ENCODE measurements at places on chromosomes 2 and 18. TPM values are rescaled to one million over a fixed set of nuclear protein-coding genes. Genes with fewer than 3 reads are reported as not detected.
A peak's percentile ranks its signal among the peaks of the same experiment; 100 is the strongest.

GRCh38 chr2:167144179-167144898, 256.1 kb downstream of the XIRP2 start:
- no peak for DNase-seq

DNA sequence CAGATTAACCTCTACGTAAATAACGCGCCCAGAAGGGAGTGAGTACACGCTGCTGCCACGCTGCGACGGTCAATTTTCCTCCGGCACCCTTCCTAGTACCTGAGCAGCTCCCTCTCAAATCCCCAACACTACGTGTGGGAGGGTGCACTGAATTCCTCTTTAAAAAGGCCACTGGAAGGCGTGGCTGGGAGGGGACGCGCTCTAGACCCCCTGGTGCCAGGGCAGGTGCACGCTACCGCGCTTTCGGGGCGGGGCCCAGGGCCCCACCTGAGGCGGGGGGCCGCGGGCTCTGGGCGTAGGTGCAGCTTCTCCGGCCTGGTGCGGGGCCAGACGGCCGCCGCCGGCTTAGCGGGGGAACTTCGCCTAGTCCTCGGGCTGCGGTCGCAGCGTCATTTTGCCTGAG, 668 bp upstream of the ANKRD12 start:
- DNase-seq: no peak

SRD5A2 gene
- polyA plus RNA-seq: 0.04 TPM

DNA sequence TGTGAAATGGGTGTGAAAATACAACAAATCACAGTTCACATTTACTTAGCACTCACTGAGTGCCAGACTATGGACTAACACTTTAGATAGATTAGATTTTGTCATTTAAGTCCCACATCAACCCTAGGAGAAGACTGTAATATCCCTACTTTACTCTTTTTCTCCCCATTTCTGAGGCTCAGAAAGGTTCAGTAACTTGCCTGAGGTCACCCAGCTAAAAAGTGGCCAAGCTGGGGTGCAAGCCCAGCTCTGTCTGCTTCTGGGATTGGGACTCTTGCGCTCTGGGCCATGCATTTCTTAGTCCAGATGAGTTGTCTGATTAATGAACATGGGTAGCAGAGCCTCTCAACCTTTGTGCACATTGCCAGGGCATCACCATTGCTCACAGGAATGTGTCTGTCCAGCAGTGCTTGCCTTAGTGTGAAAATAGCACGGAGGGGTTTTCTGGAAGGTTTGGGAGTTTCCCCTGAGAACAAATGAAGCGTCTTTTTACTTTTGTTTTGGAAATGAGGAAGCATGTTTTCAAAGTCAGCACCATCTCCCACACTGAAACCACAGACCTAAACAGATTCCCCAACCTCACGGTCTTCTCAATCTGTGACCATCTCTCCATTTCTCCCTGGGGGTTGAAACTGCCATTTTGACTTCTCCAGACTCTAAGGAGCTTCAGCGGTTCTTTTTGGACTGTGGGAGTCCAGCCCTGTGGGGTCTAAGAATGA, 31.9 kb downstream of the NRP2 start:
- no peak for DNase-seq

DNA sequence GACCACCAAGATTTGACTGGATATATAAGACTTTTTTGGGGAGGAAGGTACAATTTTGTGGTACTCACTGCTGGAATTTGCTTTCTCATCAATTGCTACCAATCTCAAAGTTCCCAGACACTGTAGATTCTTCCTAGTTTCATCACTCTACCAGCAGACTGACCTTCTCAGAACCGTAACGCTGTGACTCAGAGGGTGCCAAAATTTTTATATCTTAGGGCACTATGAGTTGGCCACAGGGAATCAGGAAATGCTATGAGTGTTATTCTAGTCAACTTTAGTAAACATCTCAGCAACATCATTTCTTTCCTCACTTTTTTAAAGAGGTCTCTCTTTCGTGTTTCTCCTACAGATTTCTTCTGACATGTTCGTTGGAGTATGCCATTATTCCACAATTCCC, 499.0 kb downstream of the TMX3 start:
- no peak for DNase-seq

- no peak for DNase-seq
These were observed 47.4 kb upstream of the DNAJC10 start for GRCh38 chr2:182668671-182669070.

RMND5A gene
- polyA plus RNA-seq: 65.8 TPM

DNA sequence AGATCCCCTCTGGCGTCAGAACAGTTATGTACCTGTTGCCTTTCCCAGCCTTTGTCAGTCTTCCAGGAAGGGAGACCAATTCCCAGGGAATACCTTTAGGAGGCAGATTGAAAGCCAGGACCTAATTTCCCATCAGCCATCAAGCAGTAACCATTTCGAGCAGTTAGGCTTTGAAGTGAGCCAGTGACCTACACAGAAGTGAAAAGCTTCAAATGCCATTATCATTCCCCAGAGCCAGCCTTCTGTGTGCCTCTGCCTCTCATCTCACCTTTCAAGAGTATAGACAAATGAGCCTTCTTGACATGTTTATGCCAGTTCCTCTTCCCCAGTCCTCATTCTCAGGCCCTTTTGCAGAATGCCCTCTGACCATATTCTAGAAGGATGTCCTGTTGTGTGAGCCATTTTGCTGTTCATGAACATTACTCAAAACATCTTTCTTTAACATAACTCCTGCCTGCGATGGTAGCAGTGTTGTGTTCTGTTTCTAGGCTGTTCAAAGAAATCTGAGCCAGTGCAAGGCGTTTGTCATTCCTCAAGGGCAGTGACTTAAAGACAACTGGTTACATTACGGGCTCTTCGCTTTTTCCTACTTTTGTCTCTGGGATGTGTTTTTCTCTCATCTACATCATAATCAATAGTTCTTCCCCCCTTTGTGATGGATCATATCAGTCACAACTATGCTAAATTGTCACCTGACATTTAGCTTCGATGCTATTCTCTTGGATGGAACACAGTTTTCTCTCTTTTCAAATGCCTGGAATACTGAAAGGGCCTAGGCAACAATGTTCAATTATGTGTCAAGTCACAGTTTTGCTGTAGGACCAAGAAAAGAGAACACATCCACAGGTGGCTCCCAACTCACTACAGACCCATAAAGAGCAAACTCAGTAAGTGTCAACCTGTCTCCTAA, 138.6 kb downstream of the ALK start:
- DNase-seq: peak; percentile 40
